Thyroid gland (tissue), 4 donors: ENCODE measurements at places on chromosomes 5 and 9.
A peak's percentile ranks its signal among the peaks of the same experiment; 100 is the strongest.

- no peak for DNase-seq
These were observed 31.0 kb downstream of the CAMK4 start for GRCh38 chr5:111255169-111255568.

- no peak for DNase-seq
These were observed 32.3 kb upstream of the KIF2A start for GRCh38 chr5:62273687-62274086.

- no peak for DNase-seq
These were observed 3.3 kb downstream of the NCBP1 start for GRCh38 chr9:97636903-97637302.

- DNase-seq: peak; percentile 83
These were observed 265.8 kb downstream of the ADAMTSL1 start for GRCh38 chr9:18739641-18740318.

DNA sequence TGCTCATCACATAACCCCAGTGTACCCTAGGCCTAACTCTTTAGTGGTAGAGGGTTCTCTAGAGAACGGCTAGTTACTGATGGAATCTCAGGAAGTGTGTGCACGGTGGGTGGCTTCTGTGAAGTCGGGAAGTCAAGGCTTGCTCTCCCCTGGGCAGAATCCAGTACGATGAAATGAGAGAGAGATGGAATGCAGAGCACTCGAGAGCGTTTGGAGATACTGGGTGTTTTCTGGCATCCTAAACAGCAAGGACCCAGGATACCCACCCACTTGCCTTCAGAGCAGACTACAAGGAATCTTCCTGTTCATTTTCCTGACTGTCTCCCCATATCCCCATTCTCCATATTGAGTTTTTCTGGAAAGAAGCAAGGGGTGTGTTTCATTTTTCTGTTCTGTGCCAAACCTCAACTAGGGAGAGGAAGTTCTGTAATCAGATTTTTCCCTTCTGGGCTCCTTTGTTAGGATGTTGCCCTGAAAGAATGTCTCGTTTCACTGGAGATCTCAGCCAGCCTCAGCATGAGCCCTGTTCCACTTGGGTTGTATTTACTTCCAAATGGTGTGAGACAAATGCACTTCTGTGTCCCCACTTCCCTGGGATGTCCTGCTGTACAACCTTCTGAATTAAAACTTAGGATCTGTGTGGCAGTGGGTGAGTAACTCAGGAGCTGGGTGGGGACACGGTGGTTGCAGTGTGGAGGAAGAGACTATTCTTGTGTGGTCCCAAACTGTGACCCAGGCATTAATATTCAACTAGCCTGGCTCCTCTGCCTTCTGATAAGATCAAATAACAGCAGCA is 108.9 kb upstream of the SPRY4 start:
- no peak for DNase-seq

- DNase-seq: no peak
These were observed 210.1 kb downstream of the EPB41L4A start for GRCh38 chr5:112208699-112209615.

GRCh38 chr5:142674531-142675469 is 11.1 kb downstream of the FGF1 start:
- DNase-seq: no peak
